Activated naive CD4-positive, alpha-beta T cell treated with anti-CD3 and anti-CD28 coated beads, Interleukin-2, amount 50 U/mL, for 16 hours (primary cell): ENCODE measurements at places on chromosomes 4 and X.

- no peak for DNase-seq
Observed at GRCh38 chr4:68361146-68361589, 11.3 kb upstream of the YTHDC1 start.

GRCh38 chr4:185504098-185505047, 30.9 kb downstream of the PDLIM3 start:
- DNase-seq = no peak

DNA sequence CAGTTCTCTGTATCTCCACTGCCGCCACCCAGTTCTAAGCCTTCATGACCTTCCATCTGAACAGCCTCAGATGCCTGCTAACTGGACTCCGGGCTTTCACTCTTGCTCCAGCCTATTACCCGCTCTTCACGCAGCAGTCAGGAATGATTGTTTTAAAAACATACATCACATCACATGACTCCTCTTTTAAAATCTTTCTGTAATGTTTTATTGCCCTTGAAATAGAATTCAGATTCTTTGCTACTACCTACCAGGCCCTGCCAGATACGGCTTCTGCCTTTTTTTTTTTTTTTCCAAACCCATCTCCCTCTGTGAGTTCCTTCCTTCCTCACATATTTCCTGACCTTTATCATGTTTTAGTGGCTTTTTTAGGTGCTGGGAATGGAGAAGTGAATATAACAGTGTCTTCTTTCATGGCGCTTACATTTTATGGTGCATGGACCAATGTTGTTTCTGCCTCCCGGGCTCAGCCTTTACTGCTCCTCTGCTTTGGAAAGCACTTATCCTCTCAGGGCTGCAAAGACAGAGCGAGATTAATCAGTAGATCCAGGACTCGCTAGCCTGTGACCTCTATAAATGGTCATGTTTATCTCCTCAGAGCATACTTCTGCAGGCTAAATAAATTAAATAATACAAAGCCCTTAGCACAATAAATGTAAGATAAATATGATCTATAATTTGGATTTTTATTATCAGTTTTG, 58.0 kb downstream of the FBXO8 start:
- DNase-seq = no peak

GRCh38 chrX:1026263-1027015, 186.0 kb downstream of the CRLF2 start:
- no peak for DNase-seq

DNA sequence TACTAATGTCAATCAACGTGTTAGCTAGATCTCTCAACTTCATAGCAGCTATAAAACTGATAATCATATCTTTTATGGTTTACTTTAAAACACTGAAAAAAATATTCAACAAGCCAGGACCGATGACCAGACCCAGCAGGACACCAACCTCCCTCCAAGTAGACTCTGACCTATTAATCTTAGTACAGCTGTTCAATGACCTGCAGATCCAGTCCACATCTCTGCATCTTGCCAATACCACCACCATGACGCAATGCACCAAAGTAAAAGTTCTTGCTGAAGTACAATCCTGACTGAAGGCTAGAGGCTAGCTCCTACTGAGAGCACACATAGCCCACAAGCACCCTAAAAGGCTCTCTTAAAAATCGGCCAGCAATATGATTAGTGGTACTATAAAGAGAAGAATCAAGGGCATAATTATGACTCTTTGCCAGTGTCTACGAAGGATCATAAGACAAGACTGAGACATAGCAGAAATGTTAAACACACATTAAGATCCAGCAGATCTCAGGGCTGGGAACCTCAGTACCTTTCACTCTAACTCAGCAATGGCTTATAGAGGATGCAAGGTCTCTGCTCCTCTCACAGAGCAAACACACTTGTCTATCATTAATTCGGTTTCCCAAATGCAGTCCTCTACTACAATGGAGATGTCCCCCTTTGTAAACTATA, 7.6 kb downstream of the MED14 start:
- DNase-seq = no peak

GRCh38 chrX:45743081-45743533, 542.4 kb upstream of the DIPK2B start:
- DNase-seq = peak; percentile 10

- DNase-seq = no peak
Observed at GRCh38 chr4:1137850-1138249, 24.5 kb upstream of the RNF212 start.

GRCh38 chr4:150248181-150248580, 169.9 kb downstream of the DCLK2 start:
- no peak for DNase-seq

DNA sequence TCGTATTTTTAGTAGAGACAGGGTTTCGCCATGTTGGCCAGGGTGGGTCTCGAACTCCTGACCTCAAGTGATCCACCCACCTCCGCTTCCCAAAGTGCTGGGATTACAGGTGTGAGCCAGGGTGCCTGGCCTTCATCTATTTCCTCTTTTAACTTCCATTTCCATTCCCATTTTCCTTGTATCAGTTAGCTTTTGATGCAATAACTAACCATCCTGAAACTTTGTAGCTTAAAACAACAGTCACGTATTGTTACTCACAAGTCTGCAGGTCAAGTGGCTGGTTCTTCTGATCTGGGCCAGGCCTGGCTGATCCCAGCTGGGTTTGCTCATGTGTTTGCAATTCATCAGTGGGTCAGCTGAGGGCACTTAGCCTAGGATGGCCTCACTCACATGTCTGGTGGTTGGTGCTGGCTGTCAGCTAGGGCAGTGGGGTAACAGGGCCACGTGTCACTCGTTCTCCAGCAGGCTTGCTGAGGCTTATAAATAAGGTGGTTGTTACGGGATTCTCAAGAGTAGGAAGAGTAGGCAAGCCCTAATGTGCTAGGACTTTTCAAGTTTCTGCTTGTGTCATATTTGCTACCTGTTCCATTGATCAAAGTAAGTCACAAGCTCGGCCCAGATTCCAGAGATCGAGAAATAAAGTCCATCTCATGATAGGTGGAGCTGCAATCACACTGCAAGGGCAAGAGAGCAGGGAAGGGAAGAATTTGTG, 88.2 kb downstream of the SOWAHB start:
- no peak for DNase-seq

- no peak for DNase-seq
Observed at GRCh38 chr4:152585023-152585441, 49.1 kb upstream of the FBXW7 start.

- no peak for DNase-seq
Observed at GRCh38 chr4:87409420-87409939, 12.9 kb upstream of the NUDT9 start.

- DNase-seq = peak; percentile 14
Observed at GRCh38 chrX:150547375-150548115, 20.9 kb upstream of the MTM1 start.
